ENCODE measurements at places on chromosomes 2 and 18. TPM values are rescaled to one million over a fixed set of nuclear protein-coding genes. Genes with fewer than 3 reads are reported as not detected.

EHD3 gene
- total RNA-seq, result 15.0 TPM

STON1 gene
- 27.3 TPM for total RNA-seq

ASXL2 gene
- total RNA-seq, result 4.3 TPM

EMILIN1 gene
- 242 TPM for total RNA-seq
